ENCODE measurements at places on chromosomes 2 and 18. TPM values are rescaled to one million over a fixed set of nuclear protein-coding genes. Genes with fewer than 3 reads are reported as not detected.

GRCh38 chr2:218272531-218273212 lies 2.4 kb downstream of the PNKD start:
- peak; percentile 95 for DNase-seq

Gene DYSF
- total RNA-seq: 42.1 TPM

Gene GALNT13
- 6.0 TPM for total RNA-seq

Gene FEV
- not detected for total RNA-seq

DNA sequence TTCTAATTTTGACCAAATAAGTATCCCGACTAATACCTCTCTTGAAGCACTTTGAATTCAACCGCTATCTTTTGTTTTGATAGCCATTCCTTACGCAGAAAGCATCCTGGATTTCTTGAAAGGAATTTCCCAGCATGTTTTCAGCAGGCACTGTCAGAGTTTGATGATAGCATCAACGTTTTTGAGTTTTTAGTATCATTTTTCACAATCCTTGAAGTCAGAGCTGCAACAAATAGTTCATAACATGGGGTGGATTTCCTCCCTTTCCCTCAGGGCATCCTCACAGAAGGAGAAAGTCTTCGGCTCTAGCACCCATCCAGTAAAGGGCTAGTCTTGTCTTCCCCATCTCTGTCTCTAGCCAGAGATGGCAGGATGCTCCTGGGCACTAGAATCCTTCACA lies 46.2 kb downstream of the ANKRD44 start:
- DNase-seq: no peak

Gene FHOD3
- 29.8 TPM for total RNA-seq

- DNase-seq: no peak
Measured at GRCh38 chr2:147198651-147199171, 646.1 kb upstream of the ACVR2A start.

Gene IL36A
- total RNA-seq: not detected

- DNase-seq: peak; percentile 87
Measured at GRCh38 chr18:79526468-79527460, 131.0 kb downstream of the NFATC1 start.

DNA sequence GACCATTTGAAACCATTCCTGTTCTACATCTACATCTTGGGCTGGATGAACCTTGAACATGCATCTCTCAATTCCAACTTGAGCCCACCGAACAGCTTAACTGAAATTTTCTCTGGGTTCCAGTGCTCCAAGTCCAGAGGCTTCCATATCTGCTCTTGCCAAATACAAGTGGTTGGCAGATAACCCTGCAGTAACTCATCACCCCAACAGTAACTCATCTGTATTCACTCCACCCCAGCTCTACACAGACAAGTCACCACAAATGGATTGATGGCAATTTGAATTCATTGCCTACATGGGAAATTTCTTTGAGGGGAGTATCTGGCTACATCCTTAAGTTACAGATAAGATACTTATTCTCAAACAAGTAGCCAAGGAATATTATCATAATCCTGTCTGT lies 502.4 kb upstream of the TNP1 start:
- no peak for DNase-seq

Gene CXCR1
- total RNA-seq: 1.1 TPM

Gene ABHD1
- 0.37 TPM for total RNA-seq

Gene DUSP2
- total RNA-seq: 3.8 TPM

Gene TEX44
- total RNA-seq: not detected

DNA sequence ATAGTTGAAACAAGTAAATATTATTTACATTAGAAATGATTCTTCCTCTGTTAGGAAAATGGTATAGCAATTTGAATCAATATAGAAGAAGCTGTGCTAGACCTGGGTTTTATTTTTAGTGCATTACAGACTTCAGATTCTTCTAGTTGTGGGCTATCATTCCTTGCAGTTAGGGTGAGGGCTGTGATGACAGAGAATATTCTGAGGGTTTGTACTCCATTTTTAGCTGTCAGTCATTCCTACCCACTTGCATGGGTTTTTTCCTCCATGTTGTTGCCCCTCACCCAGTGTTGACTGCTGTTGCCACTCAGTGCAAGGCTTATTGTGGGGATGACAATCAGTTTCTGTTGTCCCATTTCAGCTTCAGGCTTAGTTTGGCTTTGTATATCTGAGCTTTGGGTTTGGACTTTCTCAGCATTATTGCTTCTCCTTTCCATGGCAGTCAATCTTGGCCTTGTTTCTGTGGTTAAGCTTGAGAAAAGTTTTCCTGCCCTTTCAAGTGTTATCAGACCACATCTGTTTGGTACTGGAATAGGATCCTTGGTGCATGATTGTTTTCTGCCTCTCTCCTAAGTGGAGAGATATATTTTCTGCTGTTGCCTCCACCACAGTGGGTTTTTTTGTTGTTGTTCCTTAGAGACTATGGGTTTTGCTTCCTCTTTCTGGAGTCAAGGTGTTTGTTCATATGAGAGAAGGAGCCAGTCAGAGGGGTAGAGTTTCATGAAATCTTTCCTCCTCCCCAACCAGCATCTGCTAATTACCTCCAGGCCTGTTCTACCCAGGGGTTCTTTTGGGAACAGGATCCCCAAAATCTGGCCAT lies 312.7 kb upstream of the CWC22 start:
- DNase-seq: no peak

Gene IL36B
- not detected for total RNA-seq

Gene GPR148
- not detected for total RNA-seq

DNA sequence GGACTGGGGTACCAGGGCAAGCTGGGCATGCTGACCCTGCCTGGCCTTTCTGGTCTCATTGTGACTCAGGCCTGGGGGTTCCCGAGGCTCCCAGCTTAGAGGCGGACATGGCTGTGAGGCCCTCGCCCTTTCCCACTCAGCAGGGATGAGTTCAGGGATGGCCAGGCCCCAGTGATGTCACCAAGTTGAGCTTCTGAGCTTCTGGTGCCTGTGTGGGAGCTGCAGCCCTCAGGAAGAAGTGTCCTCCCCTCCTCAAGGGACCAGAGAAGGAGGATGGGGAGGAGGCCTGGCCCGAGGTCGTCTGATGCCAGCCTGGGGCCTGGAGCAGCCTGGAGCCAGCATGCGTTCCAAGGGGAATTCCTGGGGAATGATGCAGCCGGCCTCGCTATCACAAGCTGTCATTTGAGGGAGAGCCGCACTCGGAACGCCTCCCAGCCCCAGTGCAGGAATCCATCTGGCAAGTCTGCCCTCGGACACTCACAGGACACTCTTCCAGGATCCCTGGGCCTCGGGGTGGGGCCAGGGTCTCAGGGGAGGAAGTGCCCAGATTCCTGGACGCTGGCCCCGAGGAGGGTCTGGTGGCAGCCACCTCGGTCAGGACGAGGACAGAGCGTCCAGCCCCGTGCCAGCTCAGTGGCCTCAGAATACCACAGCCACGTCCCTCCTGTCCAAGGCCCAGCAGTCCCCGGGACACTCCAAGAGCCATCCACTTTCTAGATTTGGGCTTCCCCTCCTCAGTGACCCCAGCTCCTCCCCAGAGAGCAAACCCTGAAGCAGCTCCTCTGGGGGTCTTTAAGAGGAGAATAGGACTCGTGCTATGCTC lies 61.2 kb upstream of the GPC1 start:
- peak; percentile 92 for DNase-seq

DNA sequence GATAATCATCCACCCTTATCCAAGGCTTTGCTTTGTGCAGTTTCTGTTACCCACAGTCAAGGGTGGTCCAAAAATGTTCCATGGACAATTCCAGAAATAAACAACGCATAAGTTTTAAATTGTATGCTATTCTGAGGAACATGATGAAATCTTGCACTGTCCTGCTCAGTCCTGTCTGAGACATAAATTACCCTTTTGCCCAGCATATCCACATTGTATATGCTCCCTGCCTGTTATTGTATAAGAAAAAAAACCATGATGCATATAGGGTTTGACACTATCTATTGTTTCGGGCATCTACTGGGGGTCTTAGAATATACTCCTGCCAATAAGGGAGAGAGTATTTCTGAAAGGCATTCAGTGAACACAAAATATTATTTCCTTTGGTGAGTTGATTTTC lies 24.0 kb downstream of the LRRTM1 start:
- DNase-seq: no peak

DNA sequence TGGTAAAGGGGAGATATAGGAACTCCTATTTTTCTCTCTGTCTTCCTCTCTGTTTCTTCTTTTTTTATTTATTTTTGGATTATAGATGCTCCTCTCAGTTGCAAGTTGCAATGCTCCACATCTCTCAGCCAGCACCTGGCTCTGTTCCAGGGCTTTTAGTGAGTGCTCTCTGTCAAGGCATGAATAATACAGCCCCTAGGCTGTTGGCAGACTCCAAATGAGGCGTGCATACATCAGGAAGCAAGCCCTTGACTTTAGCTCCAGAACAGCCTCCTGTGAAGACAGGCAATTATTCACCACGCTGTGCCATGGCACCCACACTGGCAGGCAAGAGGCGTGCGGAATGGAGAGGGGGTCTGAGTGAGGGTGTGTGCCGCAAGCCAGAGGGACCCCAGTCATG lies 228.1 kb upstream of the PXDN start:
- no peak for DNase-seq

Gene CHST10
- total RNA-seq: 6.9 TPM

DNA sequence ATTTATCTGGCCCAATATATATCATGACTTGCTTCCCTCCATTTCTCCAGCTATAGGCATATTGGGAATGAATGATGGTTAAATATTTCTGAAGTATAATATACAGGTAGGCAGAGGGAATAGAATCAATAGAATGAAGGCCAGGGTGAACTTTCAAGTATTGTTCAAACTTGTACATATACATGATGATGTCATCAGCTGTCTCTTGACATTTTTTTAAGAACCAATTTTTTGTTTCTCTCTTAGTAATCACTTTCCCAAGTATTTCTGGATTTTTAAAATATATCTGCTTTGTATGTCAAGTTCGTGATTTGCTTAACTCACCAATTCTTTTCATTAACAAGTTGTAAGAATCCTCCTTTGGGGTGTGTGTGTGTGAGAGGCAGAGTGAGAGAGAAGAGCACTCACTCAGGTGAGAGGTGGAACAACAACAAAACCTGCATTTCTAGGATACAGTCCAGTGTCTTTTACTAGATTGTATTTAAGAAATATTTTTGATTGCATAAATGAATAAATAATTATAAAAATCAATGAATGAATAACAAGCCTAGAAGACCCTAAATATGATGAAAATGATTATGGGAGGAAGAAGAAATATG lies 1239.1 kb downstream of the LRP1B start:
- DNase-seq: no peak

DNA sequence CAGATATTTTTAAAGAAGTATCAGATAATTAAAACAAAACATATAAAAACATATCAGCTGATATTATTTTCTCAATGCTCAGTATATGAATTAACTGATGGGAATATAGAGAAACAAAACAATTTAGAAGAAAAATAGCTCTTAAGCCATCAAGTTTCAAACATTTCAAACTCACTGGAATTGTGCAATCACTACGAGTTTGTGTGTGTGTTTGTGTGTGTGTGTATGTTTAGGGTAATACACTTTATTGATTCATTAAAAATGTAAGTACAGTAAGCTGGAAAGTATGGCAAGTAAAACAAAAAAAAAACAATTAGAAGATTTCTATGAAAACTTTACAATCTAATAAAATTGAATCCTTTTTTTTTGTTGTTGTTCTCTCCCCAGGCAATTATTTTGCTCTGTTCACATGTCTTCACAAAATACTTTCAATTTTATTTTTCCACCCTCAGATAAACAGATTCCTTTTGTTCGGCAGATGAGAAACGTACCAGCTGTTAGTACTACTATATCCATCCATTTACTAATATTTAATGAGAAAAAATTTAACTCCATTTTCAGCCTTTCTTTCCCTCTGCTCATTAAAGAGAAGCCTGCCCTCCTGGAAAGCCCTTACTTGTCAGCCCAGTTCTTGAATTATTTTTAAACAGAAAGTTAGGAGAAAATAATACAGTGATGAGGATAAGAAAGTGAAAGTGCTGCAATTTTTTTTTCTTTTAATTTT lies 87.6 kb downstream of the SLC8A1 start:
- DNase-seq: no peak

DNA sequence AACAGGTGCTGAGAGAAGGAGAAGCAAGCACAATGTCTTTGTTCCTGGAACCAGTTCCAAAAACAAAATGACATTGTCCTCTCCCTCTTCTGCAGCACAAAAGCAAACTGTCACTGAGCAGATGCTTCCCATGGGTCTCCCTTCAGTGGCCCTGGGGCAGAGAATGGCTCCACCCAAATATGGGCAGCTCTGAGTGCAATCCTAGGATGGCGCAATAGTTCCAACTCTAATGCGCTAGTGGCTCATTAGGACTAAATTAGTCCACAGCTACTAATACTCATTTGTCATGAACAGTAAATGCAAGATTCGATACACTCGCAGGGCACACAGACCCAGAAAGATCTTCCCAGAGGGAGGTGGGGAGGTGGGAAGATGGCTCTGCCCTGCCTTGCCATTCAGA lies 205.2 kb upstream of the CHAC2 start:
- no peak for DNase-seq

DNA sequence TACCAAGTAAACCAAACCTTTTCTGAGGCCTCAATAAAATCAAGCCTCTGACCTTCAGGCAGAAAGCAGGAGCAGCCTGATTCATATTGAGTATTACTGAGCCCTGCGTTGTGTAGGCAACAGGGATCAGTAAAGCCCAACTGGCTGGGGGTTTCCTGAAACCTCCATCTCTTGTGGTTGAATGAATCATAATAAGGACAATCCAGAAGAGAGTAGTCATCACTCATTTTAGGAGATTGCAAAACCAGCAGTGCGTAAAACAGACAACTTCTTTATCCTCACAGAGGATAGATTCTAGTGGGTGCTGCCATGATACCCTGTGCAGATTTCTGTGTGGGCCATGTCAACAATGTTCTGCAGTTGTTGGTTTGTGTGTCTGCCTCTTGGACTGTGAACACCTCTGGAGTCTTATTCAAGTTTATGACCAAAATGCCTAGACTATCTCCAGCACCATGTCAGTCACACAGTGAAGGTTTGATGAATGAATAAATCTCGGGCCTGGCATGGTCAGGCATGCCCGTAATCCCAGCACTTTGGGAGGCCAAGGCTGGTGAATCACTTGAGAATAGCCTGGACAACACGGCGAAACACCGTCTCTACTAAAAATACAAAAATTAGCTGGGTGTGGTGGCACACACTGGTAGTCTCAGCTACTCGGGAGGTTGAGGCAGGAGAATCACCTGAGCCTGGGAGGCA lies 51.8 kb upstream of the RAB27B start:
- no peak for DNase-seq

DNA sequence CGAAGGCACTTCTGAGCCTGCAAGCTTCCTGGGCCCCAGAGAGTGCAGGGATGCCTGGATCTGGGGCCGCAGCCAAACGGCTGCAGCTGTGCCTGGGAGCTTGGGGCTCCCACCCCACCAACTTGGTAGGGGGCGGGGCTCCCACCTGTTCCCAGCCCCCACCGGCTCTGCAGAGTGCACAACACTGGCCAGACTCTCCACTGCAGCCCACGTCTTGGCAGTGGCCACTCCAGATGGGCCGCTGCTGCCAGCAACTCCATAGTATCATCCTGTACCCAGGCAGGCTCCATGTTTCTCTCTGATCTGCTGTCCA lies 9.9 kb downstream of the DYSF start:
- no peak for DNase-seq

Gene NYAP2
- not detected for total RNA-seq

- DNase-seq: no peak
Measured at GRCh38 chr2:109207176-109207575, 78.2 kb downstream of the SH3RF3 start.

Gene GALM
- total RNA-seq: 10.8 TPM

Gene SP5
- total RNA-seq: 0.28 TPM

Gene PRKAG3
- total RNA-seq: 0.23 TPM

Gene ZNF396
- total RNA-seq: 1.7 TPM

GRCh38 chr18:9531791-9532410 lies 56.6 kb downstream of the RALBP1 start:
- DNase-seq: no peak

Gene POTEF
- not detected for total RNA-seq
